ENCODE measurements at places on chromosomes 16 and 17.

DNA sequence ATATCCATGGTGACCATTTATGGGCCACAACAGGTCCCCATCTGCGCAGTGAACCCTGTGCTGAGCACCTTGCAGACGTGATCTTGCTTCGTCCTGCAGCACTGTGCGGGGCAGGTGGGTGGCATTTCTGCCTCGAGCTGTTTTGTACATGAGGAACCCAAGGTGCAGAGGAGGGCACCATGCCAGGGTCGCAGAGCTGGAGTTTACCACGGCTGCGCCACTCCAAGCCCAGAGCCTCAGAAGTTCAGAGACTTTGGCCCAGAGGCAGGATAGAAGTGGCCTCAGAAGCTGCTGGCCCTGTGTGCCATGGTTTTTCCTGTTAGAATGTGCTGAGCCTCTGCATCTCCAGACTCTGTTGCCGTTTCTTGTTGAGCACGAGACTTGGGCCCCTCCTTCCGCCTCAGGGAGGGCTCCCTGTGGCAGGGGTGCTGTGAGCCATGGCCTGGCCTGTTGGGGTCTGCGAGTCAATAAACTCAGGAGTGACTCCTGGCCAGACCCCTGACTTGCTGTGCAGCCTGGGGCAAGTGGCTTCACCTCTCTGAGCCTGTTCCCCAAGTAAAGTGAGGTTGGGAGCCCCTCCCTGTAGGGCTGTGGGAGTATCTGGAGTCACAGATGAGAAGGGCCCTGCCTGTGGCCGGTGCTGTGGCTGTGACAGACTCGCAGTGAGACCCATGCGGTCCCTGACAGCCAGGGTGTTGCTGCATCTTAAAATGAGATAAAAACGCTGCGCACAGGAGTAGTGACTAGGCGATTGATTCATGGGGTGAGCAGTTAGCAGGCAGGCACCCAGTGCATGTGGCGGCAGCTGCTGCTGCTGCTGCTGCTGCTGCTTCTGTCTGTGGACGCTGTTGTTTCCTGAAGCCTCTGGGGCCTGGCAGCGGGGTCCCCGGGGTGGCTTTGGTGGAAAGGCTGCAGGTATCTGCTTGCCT, 11.8 kb downstream of the MAP2K3 start:
- DNase-seq = no peak

DNA sequence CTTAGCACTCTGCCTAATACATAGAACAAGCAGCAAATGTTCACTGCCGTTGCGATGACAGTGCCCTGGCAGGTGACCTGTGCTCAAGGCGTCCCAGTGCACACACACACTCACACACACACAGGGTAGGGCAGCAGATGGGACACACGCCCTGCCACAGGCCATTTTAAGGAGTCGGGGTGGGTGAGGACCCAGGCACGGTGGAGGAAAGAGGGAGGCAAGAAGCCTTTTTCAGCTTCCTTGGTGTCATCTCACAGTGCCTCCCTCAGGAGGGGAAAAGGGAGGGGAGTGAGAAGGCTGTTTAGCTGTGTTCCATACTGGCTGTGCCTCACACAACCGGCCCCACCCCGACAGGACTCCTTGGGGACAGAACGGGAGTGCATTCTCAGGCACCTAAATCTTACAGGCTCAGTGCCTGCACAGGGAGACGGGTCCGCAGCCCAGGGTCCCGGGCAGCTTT, 1.5 kb downstream of the PITPNM3 start:
- DNase-seq = no peak

DNA sequence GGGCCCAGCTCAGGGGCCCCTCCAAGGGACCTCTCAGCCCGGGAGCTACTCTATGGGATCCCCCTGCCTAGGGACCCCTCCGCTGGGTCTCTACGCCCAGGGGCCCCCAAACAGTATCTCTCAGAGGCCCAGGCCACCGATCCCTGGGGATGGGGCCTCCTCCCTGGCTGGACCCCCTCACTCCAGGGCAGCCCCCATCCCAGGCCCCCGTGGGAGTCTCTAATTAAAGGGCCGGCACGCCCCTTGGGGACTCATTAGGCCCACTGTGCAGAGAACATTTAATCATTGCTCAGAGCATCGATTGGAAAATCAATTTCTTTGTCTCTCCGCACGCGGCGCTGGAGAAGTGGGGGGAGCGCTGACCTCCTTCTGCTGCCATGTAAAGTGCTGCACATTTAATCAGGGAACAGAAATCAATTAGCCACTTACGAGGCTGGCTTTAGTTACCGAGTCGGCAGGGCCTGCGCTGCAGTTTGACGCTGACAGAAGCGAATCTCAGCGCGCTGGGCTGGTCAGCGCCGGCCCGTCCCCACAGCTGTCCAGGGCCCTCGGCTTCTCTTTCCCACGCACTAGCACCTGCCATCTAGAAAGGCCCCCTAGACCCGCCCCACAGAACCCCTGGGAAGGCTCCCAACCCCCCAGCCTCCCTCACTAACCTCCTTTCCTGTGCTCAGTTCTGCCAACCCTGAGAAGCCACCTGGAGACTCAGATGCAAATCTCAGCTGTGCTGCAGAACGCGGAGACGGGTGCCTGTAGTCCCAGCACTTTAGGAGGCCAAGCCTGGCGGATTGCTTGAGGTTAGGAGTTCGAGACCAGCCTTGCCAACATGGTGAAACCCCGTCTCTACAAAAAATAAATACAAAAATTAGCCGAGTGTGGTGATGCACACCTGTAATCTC, 20.2 kb upstream of the C1QL1 start:
- no peak for DNase-seq

DNA sequence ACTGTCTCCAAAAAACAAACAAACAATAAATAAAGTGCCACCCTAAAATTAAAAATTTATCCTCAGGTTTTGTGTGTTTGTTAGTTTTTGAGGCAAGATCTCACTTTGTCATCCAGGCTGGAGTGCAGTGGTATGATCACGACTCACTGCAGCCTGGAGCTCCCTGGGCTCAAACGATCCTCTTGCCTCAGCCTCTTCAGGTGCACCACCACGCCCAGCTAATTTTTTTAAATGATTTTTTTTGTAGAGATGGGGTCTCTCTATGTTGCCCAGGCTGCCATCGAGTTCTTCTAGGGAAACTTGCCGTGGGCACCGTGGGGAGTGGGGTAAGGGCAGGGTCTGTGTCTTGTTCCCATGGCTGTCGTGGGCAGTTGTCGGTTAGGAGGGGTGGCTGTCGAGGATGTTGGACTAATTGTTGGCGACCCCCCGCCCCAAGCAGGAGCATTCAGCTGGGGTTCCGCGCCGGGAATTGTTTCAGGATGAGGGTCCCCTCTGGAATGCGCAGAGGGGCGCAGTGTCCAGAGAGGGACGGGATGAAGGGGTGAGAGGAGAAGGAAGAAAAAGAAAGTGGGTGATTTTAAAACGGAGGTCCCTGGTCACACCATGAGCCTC, 1.1 kb upstream of the RNF213 start:
- DNase-seq = no peak

GRCh38 chr16:3202903-3203539, 15.0 kb downstream of the OR1F1 start:
- DNase-seq = no peak

All from right hindlimb (tissue), 1 donor.